ENCODE measurements at places on chromosomes 1 and 21.
A peak's percentile ranks its signal among the peaks of the same experiment; 100 is the strongest.

DNA sequence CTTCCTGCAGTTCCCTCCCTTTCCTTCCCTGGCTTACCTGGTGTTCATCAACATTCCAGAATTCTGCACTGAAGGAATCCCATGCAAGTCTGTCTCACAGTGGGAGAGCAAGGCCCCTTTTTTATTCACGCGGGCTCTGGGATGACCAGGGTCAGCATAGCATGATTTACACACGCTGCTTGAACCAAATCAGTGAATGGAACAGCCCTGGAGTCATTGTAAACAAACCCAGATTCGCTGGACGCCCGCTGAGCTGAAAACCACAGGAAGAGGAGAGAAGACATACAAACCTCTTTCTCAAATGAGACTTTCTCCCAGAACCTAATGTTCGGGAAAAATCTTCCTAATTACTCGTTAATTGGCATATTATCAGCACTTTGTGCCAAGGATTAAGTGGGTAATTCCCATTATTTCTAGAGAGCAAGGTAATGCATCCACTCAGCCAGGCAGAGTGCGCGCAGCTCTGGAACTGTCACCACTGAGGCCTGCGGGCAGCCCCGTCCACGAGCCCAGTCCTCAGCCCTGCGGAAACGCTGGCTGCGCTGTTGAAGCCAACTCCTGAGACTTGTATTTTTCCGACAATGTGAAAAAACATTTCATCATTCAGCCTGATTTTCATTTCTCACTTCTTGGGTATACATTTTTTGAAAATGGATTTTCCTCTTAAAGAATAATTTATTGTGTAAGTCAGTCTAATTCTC is 140.0 kb downstream of the ETS2 start:
- no peak for DNase-seq

- DNase-seq: no peak
Measured at GRCh38 chr1:230825761-230826160, 42.6 kb downstream of the C1orf198 start.

- no peak for DNase-seq
Measured at GRCh38 chr1:3069491-3070308, 697 bp downstream of the PRDM16 start.

DNA sequence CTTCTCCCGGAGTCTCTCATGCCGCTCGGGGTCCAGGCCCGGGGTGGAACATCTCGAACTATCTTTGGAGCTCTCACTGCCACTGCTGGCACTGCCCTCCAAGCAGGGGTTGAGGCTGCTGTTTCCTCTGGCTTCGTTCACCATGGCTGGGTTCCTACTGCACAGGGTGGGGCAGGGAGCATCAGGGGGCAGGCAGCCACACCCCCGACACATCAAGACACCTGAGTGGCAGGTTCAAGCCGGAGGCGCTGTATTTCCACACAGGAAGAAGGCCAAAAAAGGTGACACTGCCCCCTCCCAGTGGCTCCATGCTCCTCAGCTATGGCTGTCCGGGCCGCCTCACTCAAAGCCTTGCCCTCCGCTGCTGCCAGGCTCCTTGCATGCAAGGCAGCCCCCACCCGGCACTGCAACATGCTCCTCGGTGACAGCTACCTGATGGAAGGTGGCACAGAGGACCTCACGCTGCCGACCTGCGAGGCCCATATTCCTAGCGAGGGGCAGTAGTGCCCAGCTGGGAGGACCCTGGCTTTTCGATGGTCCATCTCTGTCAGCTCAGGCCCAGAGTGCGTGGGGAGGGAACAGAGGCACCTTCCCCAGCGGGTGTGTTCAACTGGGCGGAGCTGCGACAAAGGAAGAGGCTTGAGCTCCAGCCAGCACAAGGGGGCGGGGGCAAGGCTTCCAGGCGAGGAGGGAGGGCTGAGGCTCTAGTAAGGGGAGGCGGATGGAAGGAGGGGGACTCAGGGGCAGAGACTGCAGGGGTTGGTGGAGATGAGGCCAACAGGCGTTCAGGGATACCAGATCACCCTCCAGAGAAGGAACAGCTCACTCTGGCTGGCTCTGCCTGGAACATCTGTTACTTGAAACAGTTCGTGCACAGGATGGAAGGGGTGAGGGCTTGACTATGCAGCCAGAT is 2.5 kb downstream of the MTHFR start:
- peak; percentile 39 for DNase-seq

DNA sequence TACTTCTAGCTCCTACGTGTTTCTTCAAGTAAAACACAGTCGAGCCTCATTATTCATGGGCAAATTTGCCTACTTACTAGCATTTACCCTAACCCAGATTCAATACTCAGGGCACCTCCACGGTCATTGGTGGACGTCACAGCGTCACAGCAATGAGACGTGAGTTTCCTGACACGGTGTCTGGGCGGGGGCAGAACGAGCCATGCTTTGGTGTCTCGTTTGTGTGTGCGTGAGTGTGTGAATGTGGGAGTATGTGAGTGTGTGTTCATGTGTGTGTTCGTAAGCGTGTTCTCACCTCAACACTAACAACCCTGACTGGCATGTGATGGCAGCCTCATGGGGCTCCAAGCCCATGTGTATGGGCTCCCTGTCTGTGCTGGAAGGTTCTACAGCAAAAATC is 17.5 kb upstream of the COL18A1 start:
- no peak for DNase-seq

DNA sequence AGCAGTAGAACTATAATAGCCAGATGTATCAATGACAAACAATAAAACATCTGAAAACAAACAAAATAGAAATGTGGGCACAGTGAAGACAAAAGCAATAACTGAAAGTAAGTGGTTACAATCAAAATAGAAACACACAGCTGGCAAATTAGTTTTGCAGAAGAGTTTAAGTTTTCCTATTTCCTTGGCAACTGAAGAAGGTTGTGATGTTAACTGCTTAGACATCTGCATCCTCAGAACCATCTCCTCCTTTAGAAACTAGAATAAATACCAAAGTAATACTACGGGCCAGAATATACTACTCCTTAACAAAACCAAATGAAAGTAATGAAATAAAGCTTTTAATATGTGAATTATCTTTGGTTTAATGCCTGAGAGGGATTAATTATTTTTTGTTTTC is 605.5 kb downstream of the LTN1 start:
- no peak for DNase-seq

DNA sequence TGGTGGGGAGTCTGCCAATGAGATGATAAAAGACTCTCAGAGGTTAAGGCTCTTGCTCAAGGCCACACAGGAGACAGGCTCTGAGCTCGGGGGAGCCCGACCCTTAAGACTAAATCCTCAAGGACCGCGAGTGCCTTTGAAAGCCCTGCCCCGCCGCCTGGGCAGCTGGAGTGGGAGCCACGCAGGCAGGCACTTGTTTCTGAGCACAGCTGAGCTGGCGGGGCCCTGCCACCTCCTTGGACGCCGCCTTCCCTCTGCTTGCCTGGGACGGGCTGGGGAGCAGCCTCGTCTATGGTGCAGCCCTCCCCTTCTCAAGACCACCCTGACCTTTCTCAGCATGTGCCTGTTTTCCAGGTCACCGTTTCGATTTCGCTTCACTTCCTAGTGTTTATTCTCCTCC is 169.3 kb downstream of the CAMTA1 start:
- DNase-seq: no peak

GRCh38 chr1:177346790-177347359 is 176.1 kb downstream of the BRINP2 start:
- DNase-seq: no peak

GRCh38 chr1:205451759-205452164 is 4.1 kb downstream of the BLACAT1 start:
- no peak for DNase-seq

GRCh38 chr1:152044386-152044785 is 7.6 kb upstream of the S100A11 start:
- no peak for DNase-seq

DNA sequence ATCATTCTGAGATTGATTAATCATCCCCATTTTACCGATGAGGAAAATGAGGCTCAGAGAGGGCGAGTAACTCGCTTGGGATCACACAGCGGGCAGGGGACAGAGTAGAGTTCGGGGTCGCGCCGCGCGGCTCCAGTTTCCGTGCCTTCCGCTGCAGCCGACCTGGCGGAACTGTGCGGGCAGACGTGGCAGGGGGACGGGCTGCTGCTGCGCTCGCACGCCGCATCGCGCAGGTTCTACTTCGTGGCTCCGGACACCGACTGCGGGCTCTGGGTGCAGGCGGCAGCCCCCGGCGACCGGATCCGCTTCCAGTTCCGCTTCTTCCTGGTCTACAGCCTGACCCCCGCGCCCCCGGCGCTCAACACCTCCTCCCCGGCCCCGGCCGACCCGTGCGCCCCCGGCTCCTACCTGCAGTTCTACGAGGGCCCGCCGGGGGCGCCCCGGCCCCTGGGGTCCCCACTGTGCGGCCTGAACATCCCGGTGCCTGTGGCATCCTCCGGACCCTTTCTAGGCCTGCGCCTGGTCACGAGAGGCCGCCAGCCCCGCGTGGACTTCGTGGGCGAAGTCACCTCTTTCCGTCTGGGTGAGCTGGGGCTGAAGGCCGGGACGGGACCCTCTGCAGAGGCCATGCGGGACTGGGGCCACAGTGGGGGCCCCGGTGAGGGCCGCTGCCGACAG is 2.3 kb downstream of the LDLRAD2 start:
- DNase-seq: no peak

Measured in NCI-H2107 (cell line).